ENCODE measurements at places on chromosomes 12 and 14.

DNA sequence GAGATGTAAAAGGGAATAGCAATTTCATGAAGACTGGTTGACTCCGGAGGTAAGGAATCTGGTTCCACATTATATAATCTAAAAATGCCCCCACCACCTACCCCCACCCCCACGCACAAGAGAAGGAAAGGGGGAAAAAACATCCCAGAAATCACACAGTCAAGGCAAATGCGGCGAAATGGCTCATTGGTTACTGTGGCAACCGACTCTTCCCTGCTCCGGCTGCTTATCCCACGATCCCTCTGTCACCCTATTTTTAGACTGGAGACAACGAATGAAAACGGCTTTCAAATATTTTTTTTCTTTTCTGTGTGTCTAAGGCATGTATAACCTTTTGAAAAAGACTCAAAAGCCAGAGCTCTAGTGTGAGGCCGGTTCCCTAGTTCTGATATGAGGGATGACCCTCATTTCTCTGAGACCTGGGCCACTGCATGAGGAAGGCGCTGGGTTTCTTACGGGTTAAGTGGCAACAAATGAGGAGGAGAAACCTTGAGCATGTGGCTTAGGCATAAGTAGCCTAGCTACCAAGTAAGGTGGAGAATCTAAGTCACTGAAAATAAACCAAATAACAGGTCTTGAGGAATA is 148.3 kb upstream of the GRIN2B start:
- DNase-seq = no peak

GRCh38 chr12:64082116-64082515 is 140.0 kb downstream of the KICS2 start:
- no peak for DNase-seq

DNA sequence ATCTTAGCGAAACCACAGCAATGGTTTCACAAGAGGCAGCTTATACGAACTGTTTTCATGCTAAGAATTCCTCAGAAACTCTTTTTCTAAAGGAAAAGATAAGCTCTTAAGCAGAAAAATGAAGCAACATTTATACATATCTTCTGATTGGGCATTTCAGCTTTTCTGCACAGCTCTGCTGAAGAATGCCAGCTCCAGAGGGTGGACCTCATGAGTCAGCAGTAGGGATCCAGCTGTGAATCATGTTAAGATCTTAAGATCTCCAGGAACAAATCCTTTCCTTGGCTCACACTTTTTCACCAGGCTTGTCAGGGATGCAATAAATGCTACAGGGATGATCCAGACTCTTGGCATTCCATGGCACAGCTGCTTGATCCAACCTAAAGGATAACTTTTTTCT is 477.1 kb upstream of the CCDC196 start:
- DNase-seq = no peak

DNA sequence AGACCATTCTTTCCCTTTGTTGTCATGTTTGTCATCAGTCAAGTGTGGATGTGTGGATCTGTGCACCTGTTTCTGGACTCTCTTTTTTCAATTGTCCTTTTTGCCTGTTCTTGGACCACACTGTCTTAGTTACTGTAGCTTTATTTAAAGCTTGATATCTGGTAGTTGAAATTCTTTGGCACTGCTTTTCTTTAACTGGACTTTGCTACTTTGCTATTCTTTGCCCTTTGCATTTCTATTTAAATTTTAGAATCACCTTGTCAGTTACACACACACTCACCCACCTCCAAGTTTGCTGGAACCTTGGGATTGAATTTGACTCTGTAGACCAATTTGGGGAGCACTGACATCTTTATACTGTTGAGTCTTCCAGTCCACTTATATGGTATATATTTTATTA is 61.5 kb downstream of the VRK1 start:
- no peak for DNase-seq

Data from stimulated activated CD4-positive, alpha-beta T cell treated with anti-CD3 and anti-CD28 coated beads, Interleukin-1b, Interleukin-23, amount 100 ng/mL, for 4 hours (primary cell).